ENCODE measurements at places on chromosomes 11 and 22.

GRCh38 chr22:37998543-37998942 is 14.2 kb upstream of the SOX10 start:
- no peak for DNase-seq

GRCh38 chr22:39360674-39361413 is 11.1 kb downstream of the SYNGR1 start:
- DNase-seq, result no peak

DNA sequence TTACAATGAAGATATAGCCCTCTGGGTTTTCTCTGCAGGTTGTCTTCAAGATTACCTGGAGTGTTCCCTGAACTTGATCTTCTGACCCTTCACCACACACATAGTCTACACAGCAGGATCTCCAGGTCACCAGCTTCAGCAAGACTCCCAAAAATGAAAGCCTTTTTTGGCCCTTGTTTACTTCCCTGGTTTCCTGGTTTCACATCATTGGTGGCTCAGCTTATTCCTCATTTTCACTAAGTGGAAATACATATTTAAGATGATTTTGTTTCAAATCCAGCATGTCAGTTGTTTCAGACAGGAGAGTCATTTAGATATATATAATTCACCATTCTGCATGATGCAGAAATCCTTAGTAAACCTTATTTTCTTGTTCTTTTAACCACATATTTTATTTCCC is 41.6 kb upstream of the MPEG1 start:
- DNase-seq, result no peak

- DNase-seq, result no peak
Observed at GRCh38 chr11:122202161-122202950, 86.3 kb upstream of the BLID start.

DNA sequence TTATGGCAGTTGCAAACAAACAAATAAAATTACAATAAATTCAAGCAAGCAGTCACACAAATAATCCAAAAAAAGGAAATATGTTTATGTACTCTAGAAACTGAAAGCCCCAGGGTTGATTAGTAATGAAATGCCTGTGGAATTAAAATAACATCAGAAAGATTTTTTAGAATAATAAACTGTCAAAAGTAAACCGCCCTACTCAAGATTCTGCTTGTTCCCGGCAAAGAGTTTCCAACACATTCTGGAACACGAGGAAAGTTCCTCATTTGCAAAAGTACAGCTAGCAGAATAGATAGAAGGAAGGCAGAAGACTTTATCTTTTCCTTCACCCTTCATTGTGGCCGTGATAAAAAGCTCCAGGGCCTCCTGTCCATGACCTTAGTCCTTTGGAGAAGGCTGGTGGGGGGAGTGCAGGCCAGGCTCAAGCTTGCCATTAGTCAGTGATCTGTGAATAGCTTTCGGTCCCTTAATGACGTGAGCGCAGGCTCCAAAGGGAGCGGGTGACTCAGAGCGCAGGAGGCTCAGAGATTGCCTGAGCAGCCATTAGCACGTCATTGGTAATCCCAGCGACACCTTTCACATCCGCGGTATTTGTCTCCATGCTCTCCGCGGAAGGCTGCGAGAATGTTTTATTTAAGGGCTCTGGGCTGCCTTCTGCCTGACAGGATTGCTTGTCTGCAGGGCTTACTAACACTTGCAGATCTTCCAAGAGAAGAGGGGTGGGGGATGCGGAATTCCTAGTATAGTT is 458.3 kb downstream of the METTL15 start:
- no peak for DNase-seq

DNA sequence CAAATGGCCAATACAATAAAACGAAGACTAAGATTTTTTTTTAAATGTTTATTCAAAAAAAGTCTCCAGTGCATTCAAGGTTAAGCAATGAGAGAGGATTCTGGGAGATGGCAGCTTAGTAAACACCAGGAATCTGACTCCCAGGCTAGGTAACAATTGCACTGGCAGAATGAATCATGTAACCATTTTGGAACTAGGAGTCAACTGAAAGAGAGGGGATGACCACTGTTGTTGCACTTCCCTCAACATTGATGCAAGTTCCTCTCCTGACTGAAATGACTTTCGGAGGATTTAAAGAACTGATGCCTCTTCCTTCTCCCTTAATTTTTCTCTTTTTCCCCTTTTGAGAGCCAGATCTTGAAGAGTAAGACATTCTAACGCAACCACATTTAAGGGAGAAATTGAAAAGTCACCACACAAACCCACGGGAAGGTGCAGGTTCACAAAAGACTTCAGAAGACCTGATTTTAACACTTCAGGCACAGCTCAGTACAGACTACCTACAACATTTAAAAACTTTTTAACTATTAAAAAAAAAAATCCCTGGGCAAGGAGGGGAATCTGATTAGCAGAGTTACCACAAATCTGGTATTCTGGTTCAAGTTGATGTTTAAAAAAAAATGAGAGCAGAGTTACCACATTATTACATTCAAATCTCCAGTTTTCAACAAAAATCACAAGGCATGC is 56.8 kb downstream of the FCHSD2 start:
- DNase-seq, result no peak

DNA sequence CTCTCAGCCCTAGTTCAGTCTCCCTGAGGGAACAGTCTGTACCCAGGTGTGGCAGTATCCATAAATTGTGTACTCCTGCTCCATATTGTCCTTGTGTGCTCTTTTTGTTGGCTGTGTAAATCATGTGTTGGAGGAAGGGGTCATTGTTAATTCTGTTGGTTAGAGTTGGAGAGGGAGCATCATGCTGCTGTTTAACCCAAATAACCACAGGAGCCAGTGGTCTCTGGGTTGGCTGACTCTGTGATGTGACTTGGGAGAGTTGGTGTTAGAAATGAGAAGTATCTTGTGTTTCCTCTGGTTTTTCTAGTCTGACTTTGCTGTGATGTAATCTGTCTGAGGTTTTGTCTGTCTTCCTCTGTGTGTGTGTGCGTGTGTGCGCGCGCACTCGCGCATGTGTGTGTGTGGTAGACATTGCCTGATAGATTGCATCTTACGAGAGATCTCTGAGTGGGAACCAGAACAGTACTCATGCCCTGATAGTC is 30.5 kb downstream of the CTNND1 start:
- peak; percentile 64 for DNase-seq

GRCh38 chr11:128968916-128969315 is 26.2 kb upstream of the TP53AIP1 start:
- no peak for DNase-seq

DNA sequence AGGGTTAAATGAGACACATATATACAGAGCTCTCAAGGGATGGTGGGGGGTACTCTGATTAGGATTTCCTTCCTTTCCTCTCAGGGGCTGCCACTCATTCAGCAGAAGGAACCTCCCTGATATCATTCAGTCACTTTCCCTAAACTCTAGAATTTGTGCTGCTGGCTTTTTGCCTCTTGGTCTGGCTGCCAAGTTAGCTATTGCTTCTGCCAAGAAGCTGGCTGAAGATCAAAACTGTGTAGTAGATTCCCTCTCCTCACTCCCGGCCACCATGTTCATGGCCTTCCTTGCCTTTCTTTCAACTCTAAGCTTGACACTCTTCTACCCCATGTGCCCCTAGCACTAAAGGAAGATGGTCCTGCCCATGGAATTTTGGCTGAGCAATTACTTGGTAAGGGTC is 18.7 kb downstream of the SLC6A5 start:
- no peak for DNase-seq

- DNase-seq, result no peak
Observed at GRCh38 chr11:121347813-121348212, 55.2 kb downstream of the SC5D start.

DNA sequence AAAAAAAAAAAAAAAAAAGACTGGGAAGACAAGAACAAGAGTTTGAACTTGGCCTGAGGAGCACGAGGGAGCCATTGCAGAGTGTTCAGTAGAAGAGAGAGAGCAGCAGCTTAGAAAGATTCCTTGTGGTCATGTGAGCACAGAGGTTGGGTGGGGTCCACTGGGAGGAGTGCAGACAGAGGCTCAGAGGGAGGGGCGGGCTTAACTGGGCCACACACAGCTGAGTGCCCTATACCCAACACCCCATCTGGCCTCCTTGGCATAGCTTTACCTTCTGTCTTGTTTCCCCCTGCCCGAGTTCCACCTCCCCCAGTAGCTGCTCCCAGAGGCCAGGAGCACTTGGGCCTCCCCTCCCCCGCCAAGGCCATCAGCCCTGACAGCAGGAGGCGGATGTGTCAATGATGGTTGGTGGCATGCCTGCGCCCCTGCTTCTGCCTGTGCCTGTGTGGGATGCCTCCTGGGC is 12.1 kb downstream of the C11orf86 start:
- DNase-seq, result no peak

- DNase-seq, result no peak
Observed at GRCh38 chr11:125950696-125951651, 5.1 kb downstream of the VSIG10L2 start.

DNA sequence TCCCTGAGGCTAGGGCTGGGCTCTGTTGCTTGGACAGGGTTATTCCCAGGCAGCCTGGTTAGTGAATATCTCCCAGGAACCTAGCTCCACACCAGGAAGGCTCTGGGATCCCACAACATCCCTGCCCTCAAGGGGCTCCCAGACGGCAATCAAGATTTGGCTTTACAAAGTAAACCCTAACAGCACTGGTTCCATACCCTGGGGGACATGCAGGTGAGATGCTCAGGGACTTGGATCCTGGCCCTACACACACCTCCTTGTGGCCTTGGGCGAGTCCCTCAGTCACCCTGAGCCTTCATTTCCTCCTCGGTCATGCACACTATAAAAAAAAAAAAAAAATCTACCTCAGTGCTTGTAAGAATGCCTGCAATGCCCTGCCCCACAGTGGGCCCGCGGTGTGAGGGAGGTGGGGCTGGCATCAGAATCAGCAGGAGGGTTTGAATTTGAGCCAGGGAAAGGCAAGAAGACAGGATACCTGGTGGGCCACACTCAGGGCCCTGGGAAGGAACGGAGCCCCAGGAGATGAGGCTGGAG is 86.3 kb downstream of the MORC2 start:
- no peak for DNase-seq
